A375 (cell line): ENCODE measurements at places on chromosomes 5 and 9. TPM values are rescaled to one million over a fixed set of nuclear protein-coding genes. Genes with fewer than 3 reads are reported as not detected.

The STK32A gene
- 0.19 and 0.49 TPM in 2 replicates for total RNA-seq

The STKLD1 gene
- 0.41 TPM in 1 of 2 replicates, not detected in the other for total RNA-seq

The LCN6 gene
- total RNA-seq, result not detected in 2 replicates

The NXNL2 gene
- total RNA-seq, result 0.49 and 0.56 TPM in 2 replicates

The WDR41 gene
- 42.7 and 46.6 TPM in 2 replicates for total RNA-seq

The ARID3C gene
- total RNA-seq, result 0.11 TPM in 1 of 2 replicates, not detected in the other

The CTXN3 gene
- not detected in 2 replicates for total RNA-seq

The TEK gene
- total RNA-seq, result 0.16 and 0.30 TPM in 2 replicates

The TLR4 gene
- 24.3 and 26.7 TPM in 2 replicates for total RNA-seq

The SPEF2 gene
- total RNA-seq, result 5.5 and 7.5 TPM in 2 replicates

The UBE2QL1 gene
- total RNA-seq, result 0.38 and 0.42 TPM in 2 replicates

The GNA14 gene
- not detected in 2 replicates for total RNA-seq

The BRINP1 gene
- total RNA-seq, result not detected in 2 replicates

The C9orf50 gene
- total RNA-seq, result 0.34 and 0.56 TPM in 2 replicates

The ADAMTS13 gene
- 2.7 and 3.9 TPM in 2 replicates for total RNA-seq

The ST8SIA4 gene
- 9.2 and 13.3 TPM in 2 replicates for total RNA-seq

The LRRC19 gene
- not detected in 2 replicates for total RNA-seq

The SAXO1 gene
- not detected in 2 replicates for total RNA-seq

The PCDHGB1 gene
- total RNA-seq, result 4.5 and 5.0 TPM in 2 replicates

The FIBCD1 gene
- total RNA-seq, result 1.1 and 6.1 TPM in 2 replicates

The TRPM3 gene
- total RNA-seq, result 1.6 and 1.8 TPM in 2 replicates

The CCNO gene
- total RNA-seq, result 8.7 and 9.3 TPM in 2 replicates

The ADRA1B gene
- 1.3 and 2.7 TPM in 2 replicates for total RNA-seq

The CDC20B gene
- not detected in 2 replicates for total RNA-seq

The ATP6V0E1 gene
- total RNA-seq, result 44.1 and 56.8 TPM in 2 replicates

The SMIM33 gene
- not detected in 2 replicates for total RNA-seq

The SLC1A3 gene
- 21.7 and 23.9 TPM in 2 replicates for total RNA-seq

The CARTPT gene
- not detected in 2 replicates for total RNA-seq

The PPIC gene
- 13.7 and 14.8 TPM in 2 replicates for total RNA-seq

The TNPO1 gene
- 164 and 181 TPM in 2 replicates for total RNA-seq

The MYMK gene
- total RNA-seq, result not detected in 2 replicates

The ALDH7A1 gene
- total RNA-seq, result 48.7 and 48.8 TPM in 2 replicates

The IDNK gene
- 4.7 and 7.3 TPM in 2 replicates for total RNA-seq

The CCDC171 gene
- total RNA-seq, result 2.5 and 2.9 TPM in 2 replicates

The PCDHGC4 gene
- 1.3 and 1.8 TPM in 2 replicates for total RNA-seq

The IL13 gene
- total RNA-seq, result 0.42 TPM in 1 of 2 replicates, not detected in the other

The DCANP1 gene
- total RNA-seq, result not detected in 2 replicates

The TAF11L5 gene
- total RNA-seq, result not detected in 2 replicates

The CCDC192 gene
- 0.27 TPM in 1 of 2 replicates, not detected in the other for total RNA-seq

The IL4 gene
- not detected in 2 replicates for total RNA-seq

The HTR4 gene
- total RNA-seq, result not detected in 2 replicates

The MAP3K1 gene
- 9.8 and 12.6 TPM in 2 replicates for total RNA-seq

The TAF11L10 gene
- not detected in 2 replicates for total RNA-seq

The TMEM174 gene
- not detected in 2 replicates for total RNA-seq

The PTGES gene
- total RNA-seq, result 20.8 and 27.2 TPM in 2 replicates

The CAVIN4 gene
- total RNA-seq, result 0.80 and 1.1 TPM in 2 replicates

The PCDHGA10 gene
- 4.3 and 6.0 TPM in 2 replicates for total RNA-seq

The ANXA2R gene
- total RNA-seq, result 2.8 and 3.7 TPM in 2 replicates

The ARHGEF39 gene
- total RNA-seq, result 5.9 and 6.6 TPM in 2 replicates
